ENCODE measurements at places on chromosomes 16 and 17.

- no peak for DNase-seq
These were observed 6.5 kb downstream of the CPNE7 start for GRCh38 chr16:89581861-89582563.

DNA sequence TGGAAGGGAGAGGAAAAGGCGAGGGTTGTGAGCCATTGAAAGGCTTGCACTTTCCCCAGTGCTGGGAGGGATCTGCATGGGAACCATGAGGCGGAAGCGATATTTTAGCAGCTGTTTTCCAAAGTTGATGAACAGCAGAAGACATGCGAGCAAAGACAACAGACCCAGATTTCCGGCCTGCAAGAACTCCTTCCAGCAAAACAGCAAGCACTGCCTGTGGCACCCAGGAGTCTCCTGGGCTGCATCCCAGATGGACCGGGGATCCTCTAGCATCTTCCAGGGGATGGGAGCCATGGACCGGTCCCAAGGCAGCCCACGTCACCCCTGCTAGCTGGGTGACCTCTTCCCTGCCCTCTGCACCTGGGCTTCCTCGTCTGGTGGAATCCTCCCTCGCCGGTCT is 162.8 kb downstream of the IRF8 start:
- no peak for DNase-seq

DNA sequence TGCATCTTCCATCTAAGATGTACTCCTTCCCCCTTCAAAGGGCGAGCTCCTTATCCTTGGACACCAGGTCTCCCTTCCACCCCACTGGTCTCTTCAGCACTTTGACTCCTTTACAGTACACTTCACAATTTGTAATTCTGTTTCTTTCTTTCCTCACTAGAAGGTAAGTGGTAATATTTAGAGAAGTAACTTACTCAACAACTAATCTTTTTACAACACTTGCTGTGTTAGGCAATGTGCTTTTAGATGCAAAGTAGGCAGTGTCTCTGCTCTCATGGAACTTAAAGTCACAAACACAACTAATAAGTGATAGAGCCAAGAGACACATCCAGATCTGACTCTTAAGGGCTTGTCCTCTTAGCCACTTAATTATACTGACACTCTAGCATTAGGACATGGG is 6.4 kb downstream of the SIAH1 start:
- no peak for DNase-seq

DNA sequence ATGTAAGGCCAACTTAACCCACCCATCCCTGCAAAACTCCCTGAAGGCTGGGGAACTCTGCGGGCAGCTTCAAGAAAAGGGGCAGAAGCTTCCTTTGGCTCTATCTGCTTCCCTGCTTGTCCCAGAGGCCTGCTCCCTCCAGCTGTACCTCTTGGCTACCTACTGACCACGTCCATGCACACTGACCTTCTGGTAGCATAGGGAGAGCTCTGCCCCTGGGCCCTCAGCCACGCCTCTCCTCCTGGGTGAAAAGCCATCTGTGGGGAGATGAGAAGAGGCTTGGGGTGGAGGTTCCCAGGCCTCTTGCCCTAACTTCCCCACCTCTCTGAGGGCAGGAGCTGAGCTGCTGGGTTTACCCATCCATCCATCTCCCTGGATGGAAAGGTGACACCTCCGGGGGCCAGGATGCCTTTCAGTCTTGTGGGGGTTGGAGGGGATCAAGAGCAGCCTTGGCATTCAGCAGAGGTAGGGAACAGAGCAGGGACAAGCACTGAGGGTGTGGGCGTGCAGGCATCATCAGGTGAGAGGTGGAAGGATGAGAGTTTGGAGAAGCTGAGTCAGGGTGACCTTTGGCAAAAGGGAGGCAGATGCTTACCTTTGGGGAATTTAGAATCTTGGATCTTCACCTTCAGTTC is 23.4 kb upstream of the MFSD6L start:
- DNase-seq: no peak

DNA sequence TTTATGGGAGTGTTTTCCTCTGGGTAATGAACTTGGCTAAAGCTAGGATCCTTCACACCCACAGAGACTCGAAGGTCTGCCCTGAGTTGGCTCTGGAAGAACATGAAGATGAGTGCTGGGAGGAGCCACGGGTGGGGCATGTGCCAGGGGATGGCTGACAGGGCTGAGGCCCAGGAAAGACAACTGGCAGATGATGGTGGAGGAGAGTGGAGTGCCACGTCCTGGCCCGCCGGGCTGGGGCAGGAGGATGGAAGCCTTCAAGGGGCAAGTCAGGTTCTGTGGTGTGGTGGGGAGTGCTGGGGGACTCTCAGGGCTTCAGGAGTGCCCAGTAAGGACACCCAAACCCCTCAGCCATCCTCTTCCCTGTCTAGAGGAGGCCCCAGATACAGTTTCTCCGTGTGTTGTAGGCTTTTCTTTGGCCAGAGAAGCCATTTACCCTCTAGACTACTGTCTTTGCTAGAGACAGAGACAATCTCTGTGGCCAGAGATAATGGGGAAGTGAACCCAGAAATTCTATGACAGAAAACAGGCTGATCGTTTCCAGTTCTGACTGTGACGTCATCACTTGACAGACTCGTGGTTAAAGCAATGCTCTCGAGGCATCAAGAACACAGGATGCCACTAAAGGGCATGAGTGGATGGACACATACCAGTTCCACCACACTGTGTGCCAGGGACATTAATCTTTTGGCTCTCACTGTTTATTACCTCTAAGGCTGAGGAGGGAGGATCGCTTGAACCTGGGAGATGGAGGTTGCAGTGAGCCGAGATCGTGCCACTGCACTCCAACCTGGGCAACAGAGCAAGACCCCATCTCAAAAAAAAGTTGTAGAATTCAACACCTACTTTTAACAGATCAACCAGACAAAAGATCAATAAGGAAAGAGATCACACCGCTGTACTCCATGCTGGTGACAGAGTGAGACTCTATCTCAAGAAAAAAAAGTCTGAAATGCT is 18.6 kb upstream of the SLC5A10 start:
- DNase-seq: no peak

GRCh38 chr17:42832213-42832933 is 824 bp upstream of the PSME3 start:
- DNase-seq: no peak

DNA sequence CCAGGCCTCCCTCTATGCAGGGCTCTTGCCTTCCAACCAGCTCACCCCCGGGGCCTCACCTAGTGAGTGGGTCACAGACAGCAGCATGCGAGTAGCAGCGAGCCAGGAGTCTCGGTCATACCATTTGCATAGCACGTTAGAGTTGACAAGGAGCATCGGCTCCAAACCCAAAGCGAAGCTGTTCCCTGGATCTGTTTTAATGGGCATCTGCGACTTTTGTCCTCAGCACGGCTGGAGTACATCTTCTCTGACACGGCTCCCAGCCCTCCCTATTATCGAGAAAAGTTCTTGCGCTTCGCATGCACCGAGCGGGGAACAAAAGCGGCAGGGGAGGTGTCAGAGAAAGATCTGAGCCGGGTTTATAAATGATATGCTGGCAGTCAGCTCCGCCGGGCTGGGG is 253.3 kb downstream of the MAF start:
- no peak for DNase-seq

- DNase-seq: no peak
These were observed 89.5 kb downstream of the CCDC182 start for GRCh38 chr17:57655553-57655952.

DNA sequence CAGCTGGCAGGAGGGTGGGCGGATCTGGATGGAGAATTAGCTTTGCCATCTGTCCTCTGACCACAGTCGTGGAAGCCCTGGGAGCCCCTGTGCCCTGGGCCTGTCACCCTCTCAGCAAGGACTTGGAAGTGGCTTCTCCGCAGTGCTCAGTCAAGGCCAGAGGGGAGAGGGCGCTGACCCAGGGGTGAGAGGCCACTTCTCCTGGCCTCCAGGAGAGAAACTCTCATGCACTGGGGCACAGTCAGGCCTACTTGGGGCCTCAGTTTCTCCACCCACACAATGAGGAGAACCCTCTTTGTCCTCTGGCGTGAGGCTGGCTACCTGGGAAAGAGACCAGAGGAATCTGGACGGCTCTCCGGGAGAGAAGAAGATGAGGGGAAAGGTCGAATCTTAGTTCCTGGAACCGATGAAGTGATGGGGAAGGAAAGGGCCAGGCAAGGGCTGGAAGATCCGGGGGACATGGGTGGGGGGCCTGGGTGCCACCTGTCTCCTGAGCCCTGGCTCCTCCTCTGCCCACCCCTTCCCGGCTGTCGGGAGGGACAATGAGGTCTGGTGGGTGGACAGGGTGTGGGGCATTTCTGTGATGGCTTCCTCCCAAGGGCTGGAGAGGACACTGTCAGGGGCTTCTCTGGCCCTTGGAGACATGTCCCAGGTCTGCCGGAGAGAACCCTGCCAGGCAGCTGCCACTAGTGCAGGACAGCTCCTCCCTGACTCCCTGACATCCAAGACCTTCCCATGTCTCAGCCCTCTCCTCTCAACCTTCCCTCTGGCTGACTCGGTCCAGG is 9.0 kb upstream of the ARHGAP27 start:
- no peak for DNase-seq

- no peak for DNase-seq
These were observed 759 bp downstream of the UBE2O start for GRCh38 chr17:76452127-76452659.

- peak; percentile 79 for DNase-seq
These were observed at the start of gene KLHDC4 for GRCh38 chr16:87765776-87766484. KLHDC4 (minus strand) TSS chr16:87765986; CDS start chr16:87765890, 96 bp downstream.
